ENCODE measurements at places on chromosomes 1 and 21. TPM values are rescaled to one million over a fixed set of nuclear protein-coding genes. Genes with fewer than 3 reads are reported as not detected.

GRCh38 chr21:45695086-45695485 is 51.6 kb downstream of the PCBP3 start:
- DNase-seq = no peak

- DNase-seq = no peak
Observed at GRCh38 chr1:109815809-109816174, 52.1 kb upstream of the EPS8L3 start.

- peak; percentile 76 for DNase-seq
Observed at GRCh38 chr1:172893146-172893841, 157.4 kb downstream of the TNFSF18 start.

- peak; percentile 83 for DNase-seq
Observed at GRCh38 chr1:42334240-42335049, 590 bp downstream of the FOXJ3 start.

DNA sequence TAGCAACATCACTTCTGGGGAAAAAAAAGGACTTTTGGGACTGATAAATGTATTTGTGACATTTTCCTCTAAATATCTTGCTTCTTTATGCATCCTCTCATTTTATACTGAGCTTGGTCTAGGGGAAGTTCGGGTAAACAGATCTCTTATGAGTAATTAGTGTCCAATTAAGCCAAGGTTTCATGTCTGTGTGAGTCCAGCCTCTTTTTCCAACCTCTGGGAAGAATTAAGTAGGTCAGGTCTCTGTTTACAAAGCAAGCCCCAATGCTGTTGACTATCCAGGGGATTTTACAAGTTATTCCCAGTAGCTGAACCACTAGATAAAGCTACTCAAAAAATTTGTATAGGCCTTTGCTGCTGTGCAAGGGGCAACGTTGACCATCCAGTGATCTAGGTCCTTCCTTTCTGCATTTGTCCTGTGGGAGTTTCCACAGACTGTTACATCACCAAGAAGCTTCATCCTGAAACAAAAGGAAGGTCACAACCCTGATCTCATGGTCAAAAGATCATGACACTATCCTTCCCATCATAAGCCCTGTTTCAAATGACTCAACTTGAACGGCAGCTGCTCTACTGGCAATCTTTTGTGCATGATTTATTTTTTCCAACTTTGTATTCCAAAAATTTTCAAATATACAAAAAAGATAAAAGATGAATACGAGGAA is 74.3 kb downstream of the ETS2 start:
- no peak for DNase-seq

- DNase-seq = no peak
Observed at GRCh38 chr1:167916766-167917511, 3.0 kb upstream of the ADCY10 start.

- no peak for DNase-seq
Observed at GRCh38 chr21:15192243-15192642, 127.4 kb upstream of the NRIP1 start.

GRCh38 chr1:157639800-157640199 is 41.9 kb upstream of the FCRL4 start:
- DNase-seq = no peak

DNA sequence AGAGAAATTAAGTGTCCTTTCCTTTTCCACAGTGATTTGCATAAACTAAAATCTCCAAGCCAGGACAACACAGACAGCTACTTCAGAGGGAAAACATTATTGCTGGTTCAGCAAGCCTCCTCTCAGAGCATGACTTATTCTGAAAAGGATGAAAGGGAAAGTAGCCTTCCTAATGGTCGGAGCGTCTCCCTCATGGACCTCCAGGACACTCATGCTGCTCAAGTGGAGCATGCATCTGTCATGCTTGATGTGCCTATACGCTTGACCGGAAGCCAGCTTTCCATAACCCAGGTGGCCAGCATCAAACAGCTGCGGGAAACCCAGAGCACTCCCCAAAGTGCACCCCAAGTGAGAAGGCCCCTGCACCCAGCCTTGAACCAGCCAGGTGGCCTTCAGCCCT is 39.1 kb downstream of the CLEC20A start:
- no peak for DNase-seq

- no peak for DNase-seq
Observed at GRCh38 chr1:33634806-33635205, 162.4 kb downstream of the ZSCAN20 start.

- DNase-seq = no peak
Observed at GRCh38 chr1:55529017-55529416, 313.9 kb upstream of the USP24 start.

- no peak for DNase-seq
Observed at GRCh38 chr21:14955936-14956520, 108.8 kb downstream of the NRIP1 start.

DNA sequence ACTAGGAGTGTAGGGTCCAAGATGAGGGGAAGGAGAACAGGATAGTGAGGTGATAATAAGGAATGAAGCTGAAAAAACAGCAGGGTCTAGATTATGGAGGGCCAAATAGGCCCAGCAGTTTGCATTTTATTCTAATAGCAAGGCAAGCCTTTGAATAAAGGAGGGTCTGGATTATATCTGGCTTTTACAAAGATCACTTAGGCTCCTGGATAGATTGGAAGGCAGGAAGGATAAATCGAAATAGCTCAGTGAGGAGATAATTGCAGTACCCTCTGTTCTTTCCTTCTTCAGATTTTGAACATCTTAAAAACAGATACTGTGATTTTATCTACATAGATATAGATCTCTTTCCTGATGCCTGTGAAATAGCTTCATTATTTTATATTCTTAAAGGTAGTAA is 53.8 kb upstream of the PTGFR start:
- DNase-seq = no peak

GRCh38 chr1:116485071-116485735 is 85.6 kb downstream of the CD58 start:
- peak; percentile 90 for DNase-seq

DNA sequence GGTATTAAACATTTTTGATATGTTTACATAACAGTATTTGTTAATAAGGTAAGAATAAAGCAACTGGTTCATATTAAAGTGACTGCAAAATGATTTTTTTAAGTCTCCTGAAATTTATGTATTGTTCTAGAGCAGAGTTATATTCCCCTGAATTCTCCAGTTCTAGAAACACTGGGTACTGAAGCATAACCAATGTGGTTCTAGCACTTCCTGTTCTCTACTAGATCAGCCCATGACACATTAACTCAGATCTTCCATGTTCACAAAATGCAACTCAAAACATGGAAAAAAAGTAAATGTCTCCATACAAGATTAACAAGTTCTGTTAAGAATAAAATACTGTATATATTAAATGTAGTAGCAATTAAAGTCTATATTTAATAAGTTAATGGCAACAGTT is 3.9 kb downstream of the NEGR1 start:
- no peak for DNase-seq

- DNase-seq = no peak
Observed at GRCh38 chr21:36065497-36066036, 4.3 kb upstream of the CBR1 start.

DNA sequence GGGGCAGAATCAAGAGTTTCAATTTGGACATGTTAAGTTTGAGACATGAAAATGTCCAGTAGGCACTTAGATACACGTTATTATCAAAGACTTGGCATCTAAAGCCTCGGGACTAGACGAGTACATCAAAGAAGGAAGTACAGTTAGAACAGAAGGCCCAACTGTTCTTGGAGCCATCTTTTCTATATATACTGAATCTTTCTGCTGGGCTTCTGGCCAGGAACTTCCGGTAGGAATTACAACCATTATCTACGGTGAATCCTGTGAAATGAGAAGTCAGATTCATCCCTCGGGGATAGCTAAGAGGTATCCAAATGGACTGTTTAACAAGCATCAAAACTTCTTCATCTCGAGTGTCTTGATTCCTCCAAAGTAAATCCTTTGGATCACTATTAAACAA is 34.4 kb upstream of the NRDC start:
- no peak for DNase-seq

DNA sequence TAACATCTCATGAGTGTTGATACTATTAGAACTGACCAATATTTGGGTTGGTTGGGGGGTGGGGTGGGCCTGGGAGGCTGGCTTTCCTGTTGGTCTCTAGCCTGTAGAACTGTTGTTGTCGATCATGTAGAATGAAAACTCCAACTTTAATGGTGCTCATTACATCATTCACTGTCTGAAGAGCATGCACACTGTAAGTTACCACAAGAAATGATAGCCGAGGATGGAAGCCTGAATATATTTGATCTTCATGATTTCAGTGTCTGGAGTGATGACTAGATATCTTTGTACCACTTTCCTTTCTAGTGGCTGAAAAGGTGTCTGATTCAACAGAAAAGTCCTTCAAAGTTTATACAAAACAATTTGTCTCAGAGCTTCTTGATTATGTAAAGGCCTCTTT is 123.6 kb downstream of the XCL2 start:
- DNase-seq = no peak

GRCh38 chr1:79929356-79929755 is 922.8 kb upstream of the ADGRL4 start:
- no peak for DNase-seq

GRCh38 chr1:209747580-209748262 is 8.1 kb upstream of the TRAF3IP3 start:
- DNase-seq = peak; percentile 98

The EPRS1 gene
- 62.0 TPM for total RNA-seq

The CRB1 gene
- 0.24 TPM for total RNA-seq

The IQCC gene
- 0.78 TPM for total RNA-seq

The GSTM2 gene
- 43.5 TPM for total RNA-seq

The SPRR2G gene
- total RNA-seq = not detected

The DNAI4 gene
- total RNA-seq = 10.9 TPM

The LYPLA2 gene
- 27.2 TPM for total RNA-seq

The OR6K3 gene
- total RNA-seq = not detected

The GNAT2 gene
- not detected for total RNA-seq

The SH3BP5L gene
- total RNA-seq = 25.1 TPM
